ENCODE measurements at places on chromosomes 3 and 15. TPM values are rescaled to one million over a fixed set of nuclear protein-coding genes. Genes with fewer than 3 reads are reported as not detected.

DNA sequence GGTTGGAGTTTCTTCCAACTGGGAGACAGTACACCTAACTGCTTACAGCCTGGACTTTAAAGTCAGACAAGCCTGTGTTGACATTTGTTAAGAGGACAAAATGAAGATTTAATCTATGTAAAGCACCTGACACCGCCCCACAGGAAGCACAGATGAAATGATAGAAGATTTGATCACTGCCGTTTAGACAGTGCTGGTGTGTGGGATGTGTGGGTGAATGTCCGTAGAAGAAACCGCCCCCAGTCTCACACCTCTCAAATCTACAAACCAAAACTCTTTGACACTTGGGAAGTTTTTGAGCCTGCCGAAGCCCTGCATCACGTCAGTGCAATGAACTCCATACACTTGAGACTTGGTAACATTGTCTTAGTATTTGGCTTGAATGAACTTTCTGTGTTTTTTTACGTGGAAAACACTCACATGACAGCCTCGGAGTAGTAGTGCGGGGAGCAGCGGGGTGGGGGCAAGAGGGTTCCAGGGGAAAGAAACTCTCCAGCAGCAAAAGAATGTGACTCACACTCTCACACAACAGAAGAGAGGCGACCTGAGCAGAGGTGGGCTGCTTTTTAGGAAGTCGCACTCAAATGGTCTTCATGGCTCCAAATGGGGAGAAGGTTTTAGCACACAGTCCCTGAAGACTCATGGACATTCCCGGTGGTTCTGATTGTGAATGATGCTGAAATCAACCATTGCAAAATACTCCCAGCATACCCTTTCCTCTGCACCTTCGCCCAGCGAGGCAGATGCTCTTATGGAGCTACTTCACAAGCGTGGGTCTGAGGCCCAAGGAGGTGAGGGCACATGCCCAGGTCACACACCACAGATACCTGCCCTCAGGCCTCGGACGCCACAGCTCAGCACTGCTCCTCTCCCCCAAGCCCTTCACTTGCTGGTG, 79.2 kb downstream of the SRGAP3 start:
- DNase-seq: no peak

GRCh38 chr3:193686665-193687483, 93.9 kb downstream of the OPA1 start:
- DNase-seq: no peak

DNA sequence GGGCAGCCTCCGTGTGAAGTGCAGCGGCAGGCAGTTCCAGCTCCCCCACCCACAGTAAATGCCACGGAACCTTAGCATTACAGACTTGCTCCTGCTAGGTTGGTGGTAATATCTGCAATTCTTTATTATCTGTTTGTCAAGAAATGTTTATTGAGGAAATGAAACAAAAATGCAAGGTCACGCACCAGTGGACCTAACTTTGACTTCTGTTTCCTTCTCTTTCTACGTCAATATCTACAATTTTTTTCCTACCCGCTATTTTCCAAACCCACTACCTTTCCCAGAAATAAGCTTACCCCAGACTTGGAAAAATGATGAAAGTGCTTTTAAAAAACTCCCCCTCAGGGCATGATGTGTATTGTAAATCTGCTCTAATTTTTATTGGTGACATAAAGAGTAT, 18.9 kb downstream of the ILDR1 start:
- DNase-seq: no peak

DNA sequence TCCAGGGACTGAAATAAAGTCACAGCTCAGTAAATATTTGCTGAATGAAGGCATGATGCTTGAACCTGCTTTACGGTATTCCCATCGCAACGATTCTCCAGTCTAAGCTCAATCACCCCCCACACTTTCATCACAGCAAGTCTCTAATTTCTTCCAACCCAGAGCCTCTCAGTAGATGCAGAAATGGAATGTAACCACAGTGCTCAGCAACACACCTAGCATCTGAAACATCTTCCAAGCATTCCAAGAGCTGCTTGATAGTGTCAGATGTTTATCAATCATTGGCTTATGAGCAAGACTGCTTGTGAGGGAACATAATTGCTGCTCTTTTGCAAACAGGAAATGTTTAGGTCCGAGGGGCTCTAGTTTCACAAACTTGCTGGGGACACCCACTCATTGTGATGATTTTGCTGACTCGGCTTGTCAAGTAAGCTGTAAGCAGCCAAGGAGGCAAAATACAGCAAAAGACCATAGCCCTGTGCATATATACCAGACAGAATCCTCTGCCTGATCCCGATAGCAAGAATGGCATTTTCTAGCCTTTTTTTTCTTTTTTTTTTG, 751.2 kb downstream of the NR2F2 start:
- DNase-seq: no peak

GRCh38 chr3:154224866-154225265, 99.4 kb downstream of the DHX36 start:
- no peak for DNase-seq

- no peak for DNase-seq
These were observed 122.6 kb downstream of the CPNE4 start for GRCh38 chr3:131912255-131912654.

- no peak for DNase-seq
These were observed 1.5 kb downstream of the ATP8B4 start for GRCh38 chr15:50117431-50118027.

GRCh38 chr15:67180514-67181191, 73.8 kb downstream of the AAGAB start:
- DNase-seq: no peak

GRCh38 chr3:57583544-57583943, 13.6 kb downstream of the ARF4 start:
- no peak for DNase-seq

DNA sequence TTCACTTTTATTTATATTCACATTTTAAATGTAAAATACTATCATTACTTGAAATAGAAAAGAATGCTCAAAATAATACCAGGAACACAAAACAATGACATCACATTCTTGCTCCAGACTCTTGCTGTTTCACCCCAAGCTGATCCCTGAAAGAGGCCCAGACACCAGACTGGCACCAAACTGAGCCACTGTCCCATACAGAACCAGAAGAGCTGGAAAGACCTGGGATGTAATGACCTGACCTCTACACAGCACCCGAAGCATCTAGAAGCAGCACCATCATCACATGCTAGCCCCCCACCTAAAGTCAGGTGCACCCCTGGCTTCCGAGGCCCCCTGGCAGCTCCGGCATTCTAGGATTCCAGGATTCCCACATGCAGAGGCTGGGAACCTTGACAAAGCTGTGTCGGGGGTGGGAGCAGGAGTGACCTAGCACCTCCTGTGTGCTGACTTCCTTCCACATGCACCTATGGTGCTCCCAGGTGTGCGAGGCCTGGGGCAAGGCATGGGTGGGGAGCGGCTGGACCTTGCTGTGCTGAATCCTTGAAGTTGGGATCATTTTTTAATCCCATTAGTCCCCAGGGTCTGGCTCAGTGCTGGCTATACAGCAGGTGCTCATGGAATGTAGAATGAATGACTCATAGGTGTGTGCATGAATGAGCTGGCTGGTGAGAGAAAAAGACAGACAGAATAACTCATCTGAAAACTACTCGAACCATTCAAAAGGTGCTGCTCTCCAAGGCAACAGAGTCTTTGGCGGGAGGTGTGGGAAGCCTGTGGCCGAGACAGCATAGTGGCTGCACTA, 144.7 kb upstream of the IQSEC1 start:
- no peak for DNase-seq

GRCh38 chr15:93087825-93088199, 1.2 kb downstream of the RGMA start:
- peak; percentile 66 for DNase-seq

- DNase-seq: no peak
These were observed 15.8 kb upstream of the SLC27A2 start for GRCh38 chr15:50166216-50166615.

- DNase-seq: no peak
These were observed 493.4 kb upstream of the ALCAM start for GRCh38 chr3:104873331-104873730.

DNA sequence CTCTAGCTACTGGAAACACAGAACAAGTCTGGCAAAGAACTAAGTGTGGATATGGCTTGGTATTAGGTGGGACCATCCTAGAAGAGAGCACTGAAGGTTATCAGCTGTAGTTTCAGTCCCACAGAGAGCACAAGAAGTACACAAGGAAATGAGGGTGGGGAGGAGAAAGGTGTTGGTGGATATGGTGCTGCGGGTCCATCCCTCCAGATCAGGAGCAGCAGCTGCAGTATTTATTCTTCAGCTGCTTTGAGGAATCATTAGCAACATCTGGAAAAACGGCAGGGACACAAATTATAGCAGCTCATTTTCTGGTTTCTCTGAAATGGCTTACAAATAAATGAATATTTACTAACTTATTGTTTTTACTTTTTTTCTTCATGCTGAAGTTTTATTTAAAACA, 29.0 kb downstream of the CD80 start:
- DNase-seq: no peak

- DNase-seq: no peak
These were observed 48.7 kb upstream of the CRTC3 start for GRCh38 chr15:90481023-90481422.

- peak; percentile 50 for DNase-seq
These were observed 21.0 kb upstream of the PLXNA1 start for GRCh38 chr3:126961791-126962461.

DNA sequence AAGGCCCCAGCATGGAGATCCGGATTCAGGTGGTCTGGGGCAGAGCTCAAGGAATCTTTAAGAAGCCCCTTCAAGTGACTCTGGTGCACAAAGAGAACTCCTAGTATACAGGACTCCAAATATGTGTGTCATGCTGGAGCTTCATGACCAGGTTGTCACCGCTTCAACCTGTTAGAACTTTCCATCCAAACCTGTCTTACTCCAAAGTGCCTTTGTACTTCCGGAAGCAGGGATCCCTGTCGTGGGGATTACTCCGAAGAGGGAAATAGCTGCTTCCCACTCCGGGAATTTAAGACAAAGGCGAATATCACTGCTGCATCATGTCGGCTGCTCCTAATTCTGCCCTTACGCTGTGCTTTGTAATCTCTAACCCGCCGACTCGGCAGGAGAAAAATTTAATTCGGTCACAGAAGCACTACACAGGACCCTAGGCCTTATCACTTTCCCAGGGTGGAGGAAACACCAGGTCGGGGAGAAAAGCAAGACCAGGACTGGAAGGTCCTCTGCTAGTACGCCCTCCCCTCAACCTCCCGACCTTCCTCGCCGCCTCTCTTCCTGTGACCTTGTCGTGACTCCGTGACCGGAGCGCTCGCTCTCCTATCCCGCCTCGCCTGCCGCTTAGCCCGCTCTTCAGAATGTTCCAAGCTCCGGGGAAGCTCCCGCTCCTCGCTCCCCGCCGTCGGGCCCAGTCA, 730 bp downstream of the HIGD1A start:
- no peak for DNase-seq

- DNase-seq: peak; percentile 83
These were observed 1.1 kb upstream of the SETD5 start for GRCh38 chr3:9396301-9396631.

GRCh38 chr15:101359365-101359947, 64.4 kb upstream of the SNRPA1 start:
- no peak for DNase-seq

DNA sequence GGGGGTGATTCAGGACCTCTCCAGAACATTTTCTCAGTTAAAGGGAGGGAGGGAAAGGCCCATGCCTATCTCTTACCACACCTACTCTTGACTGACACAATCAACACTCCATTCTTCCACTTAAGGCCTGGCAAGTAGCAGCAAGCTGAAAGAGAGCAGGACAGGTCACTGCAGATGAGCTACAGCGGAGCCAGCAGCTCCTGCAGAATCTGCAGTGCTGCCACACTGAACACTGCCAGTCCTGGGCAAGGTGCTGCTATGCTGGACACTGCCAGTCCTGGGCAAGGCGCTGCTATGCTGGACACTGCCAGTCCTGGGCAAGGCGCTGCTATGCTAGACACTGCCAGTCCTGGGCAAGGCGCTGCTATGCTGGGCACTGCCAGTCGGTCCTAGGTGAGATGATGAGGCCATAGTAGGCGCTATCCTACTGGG, 143.7 kb downstream of the MYLK start:
- DNase-seq: no peak

DNA sequence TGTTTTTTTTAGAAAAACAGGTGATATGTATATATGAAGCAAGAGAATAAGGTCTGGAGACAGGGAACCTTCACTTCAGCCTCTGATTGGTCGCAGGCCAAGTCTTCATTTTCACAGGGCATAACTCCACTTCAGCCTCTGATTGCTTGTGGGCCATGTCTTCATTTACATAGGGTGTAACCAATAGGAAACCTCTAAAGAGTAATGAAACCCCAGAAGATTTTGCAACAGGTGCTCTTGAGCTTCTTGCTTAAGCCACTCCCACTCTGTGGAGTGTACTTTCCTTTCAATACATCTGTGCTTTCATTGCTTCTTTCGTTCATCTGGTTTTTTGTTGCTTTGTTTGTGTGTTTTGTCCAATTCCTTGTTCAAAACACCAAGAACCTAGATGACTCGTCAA, 22.6 kb upstream of the SCG3 start:
- DNase-seq: no peak

- DNase-seq: no peak
These were observed 195.8 kb downstream of the BBX start for GRCh38 chr3:107718547-107718946.

GRCh38 chr15:78048628-78048920, 28.9 kb downstream of the TBC1D2B start:
- no peak for DNase-seq

GRCh38 chr3:185763347-185764005, 61.4 kb downstream of the IGF2BP2 start:
- DNase-seq: no peak

GRCh38 chr15:63636518-63637061, 39.4 kb downstream of the FBXL22 start:
- DNase-seq: no peak

- DNase-seq: no peak
These were observed 63.3 kb downstream of the SENP2 start for GRCh38 chr3:185649414-185649813.

GRCh38 chr3:148816981-148817525, 10.6 kb upstream of the CPB1 start:
- no peak for DNase-seq

GRCh38 chr3:104101736-104102135, 1265.0 kb upstream of the ALCAM start:
- DNase-seq: no peak

Gene PSMA4
- total RNA-seq: 138 TPM

Gene KLF13
- total RNA-seq: 52.2 TPM

Gene PROS1
- total RNA-seq: 65.4 TPM

Gene ACP3
- 6.9 TPM for total RNA-seq

Gene CHRM5
- total RNA-seq: not detected

Gene TOP2B
- total RNA-seq: 125 TPM

Gene ITIH4
- total RNA-seq: 9.5 TPM

Gene SLC9A9
- total RNA-seq: 7.8 TPM

Gene ZNF501
- total RNA-seq: 9.1 TPM

Gene PLXNB1
- 60.2 TPM for total RNA-seq

Gene ZNF385D
- 3.8 TPM for total RNA-seq

Gene PLSCR5
- total RNA-seq: not detected

All from breast epithelium (tissue), 4 donors.